NCI-H146 (cell line): ENCODE measurements at places on chromosomes 3 and 15.

DNA sequence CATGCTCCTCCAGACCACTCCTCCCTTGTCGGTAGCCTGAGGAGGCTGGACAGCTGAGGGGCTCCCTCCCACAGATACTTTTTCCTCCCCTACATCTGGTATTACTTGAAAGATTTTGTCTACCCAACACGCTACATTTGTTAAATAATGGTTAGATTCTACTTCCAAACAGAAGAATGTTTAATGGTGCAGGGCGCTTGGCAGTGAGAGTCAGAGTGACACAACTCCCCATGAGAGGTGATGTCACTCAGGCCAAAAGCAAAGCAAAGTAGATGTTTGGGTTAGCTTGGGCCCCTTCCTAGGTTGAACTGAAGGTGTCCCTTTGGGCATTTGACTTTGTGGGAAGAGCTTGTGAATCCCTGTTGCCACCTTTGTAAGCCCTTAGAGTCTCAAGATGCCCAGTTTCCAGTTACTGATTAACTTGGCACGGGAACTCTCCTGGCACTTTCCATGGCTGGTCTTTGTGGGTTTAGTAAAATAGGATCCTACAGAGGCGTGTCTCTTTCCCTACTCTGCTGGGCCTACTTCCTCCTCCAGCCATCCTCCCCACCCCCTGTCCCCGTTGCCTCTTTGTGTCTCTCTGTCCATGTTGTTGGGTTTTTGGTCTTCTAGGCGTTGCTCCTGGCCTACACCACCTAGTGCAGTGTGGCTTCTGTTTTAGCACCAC lies 5.6 kb downstream of the LIMD1 start:
- no peak for DNase-seq

- DNase-seq = no peak
Observed at GRCh38 chr15:95864467-95864886, 466.0 kb upstream of the NR2F2 start.

DNA sequence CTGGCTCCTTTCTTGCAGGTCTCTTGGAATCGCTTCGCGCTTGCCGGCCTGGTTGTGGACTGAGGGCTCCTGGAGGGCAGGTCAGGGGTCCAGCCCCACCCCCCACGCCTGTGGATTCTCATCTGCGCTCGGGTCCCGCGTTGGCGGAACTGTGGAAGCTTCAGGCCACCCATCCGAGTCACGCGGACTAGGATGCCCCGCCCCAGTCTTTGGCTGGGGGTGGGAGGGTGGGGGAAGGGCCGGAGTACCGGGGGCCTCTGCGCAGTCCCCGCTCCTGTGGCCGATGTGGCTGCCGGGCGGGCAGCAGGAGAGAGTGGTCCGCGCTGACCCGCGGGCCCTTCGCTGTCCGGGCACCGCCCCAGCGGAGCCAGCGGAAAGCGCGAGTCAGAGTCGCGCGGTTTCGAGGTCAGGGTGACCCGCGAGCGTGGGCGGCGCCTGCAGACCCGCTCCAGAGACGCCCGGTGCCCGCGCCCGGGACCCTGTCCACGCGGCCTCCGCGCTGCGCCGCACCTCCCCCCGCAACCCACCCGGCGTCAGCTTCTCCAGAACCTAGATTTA lies 114.2 kb downstream of the KLF13 start:
- peak; percentile 56 for DNase-seq

DNA sequence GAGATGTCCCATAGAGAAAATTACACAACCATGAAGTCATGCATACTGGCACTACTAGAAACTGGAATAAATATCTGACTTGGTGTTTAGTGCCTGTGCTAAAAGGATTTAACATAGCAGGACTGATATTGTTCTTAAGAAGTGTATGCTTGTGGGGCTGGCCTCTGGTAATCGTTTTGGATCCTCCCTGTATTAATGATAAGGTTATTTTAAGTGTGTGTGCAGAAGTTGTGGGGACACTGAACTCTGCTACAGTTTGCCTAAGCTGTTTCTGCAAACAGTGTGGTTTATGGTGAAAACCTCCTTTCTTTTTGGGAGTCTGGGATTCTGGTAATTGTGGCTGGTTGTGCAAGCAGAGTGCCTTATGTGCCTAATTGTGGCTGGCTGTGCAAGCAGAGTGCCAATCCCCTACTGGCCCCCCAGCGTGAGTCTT lies 120.8 kb downstream of the CLASP2 start:
- DNase-seq = no peak

- no peak for DNase-seq
Observed at GRCh38 chr3:136952292-136952691, 5.5 kb upstream of the IL20RB start.

- DNase-seq = no peak
Observed at GRCh38 chr15:38257676-38258075, 5.0 kb downstream of the SPRED1 start.

DNA sequence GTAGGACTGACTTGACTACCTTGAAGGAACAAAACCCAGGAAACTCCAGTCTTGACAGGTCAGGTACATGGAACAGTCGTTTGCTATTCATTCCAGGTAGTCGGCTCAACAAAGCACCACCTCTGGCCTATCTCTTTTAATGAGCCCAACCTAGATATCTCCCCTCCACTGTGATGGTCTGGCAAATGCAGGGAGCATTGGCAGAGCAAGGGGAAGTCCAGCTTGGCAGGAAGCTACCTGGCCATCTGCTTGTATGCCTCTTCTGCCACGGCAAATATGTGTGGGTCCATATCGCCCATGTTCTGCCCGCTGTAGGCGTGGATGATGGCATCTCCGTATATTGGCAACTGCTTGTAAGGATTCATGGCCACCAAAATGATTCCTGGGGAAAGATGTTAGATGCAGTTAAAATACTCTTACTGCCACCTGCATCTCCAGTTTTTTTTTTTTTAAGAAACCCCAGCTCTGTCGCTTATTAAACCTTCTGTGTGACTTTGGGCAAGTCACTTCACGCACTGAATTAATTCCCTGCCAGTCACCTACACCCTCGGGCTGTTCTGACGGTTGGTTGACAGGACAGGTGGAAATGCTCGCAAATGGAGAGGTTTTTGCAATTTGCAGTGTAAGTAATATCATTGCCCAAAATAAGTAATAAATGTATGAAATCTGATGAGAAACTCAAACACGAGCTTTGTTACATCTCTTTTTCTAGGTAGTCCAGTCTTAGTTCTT lies 16.8 kb downstream of the MYO5C start:
- no peak for DNase-seq

GRCh38 chr3:174419216-174419615 lies 439.9 kb upstream of the NAALADL2 start:
- no peak for DNase-seq

DNA sequence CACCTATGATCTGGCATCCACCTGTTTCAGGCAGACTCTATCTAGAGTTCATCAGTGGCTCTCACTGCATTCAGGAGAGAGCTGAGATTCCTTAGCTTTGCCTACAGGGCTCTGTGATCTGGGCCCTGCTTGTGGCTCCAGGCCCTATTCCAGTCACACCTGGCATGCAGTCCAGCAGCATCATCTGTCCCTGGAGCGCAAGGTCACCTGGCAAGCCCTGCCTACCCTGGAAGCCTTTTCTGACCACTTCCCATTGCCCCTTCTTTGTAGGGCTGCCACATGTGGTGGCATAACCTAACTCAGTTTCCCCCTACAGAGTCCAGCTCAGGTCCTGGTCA lies 115.1 kb upstream of the PLXNA1 start:
- no peak for DNase-seq

DNA sequence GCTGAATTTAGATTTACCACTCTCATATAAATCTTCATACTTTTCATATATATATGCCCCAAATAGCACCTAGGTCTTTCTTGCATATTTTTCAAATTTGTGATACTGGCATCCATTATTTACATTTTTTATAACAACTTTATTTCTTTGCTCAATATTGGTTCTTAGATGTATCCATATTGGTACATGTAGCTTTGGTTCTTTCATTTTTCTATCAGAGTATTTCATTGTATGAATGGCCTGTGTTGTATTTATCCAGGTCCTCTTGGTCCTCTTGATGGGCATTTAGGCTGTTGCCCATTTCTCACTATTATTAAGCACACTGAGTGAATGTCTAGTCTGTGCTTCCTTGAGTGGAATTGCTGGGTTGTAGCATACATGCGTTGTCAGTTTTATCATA lies 8.4 kb downstream of the SLC6A11 start:
- no peak for DNase-seq

DNA sequence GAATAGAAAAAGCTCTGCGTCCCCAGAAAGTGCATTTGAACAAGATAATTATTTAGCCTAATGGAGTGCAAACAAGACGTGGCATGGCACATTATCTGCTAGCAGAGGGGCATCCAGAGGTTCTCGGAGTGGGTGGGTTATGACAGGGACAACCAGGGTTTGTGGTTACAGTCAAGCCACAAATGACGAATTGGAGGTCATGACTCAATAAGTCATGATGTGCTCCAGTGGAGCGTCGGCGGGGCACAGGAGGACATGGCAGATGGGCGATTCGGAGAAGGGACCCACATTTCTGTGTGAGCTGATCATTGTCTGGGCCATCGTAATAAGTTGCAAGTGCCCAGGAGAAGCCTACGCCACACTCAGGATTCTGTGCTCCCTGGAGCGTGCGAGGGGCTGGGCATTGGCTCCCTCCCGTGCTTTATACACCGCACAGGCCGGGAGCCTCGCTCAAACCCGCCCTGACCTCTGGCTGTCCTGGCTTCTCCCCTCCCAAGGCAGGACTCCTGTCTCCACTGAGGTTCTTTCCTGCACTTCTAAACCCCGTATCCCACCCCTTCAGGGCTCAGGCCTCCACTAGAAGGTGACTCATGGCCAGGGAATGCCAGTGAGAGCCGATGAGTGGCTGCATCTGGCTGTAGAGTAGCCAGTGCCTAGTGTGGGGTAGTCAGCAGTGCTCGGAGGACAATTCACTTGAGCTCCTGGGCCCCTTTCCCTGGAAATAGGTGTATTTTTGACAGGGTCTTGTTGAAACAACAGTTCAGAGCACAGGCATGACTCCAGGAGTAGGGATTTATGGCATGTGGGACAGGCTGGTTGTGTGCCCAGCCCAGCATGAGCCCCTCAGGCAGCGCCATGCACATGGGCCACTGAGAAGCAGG lies 67.4 kb downstream of the GRIP2 start:
- no peak for DNase-seq

- no peak for DNase-seq
Observed at GRCh38 chr3:13827256-13827655, 52.6 kb downstream of the WNT7A start.

DNA sequence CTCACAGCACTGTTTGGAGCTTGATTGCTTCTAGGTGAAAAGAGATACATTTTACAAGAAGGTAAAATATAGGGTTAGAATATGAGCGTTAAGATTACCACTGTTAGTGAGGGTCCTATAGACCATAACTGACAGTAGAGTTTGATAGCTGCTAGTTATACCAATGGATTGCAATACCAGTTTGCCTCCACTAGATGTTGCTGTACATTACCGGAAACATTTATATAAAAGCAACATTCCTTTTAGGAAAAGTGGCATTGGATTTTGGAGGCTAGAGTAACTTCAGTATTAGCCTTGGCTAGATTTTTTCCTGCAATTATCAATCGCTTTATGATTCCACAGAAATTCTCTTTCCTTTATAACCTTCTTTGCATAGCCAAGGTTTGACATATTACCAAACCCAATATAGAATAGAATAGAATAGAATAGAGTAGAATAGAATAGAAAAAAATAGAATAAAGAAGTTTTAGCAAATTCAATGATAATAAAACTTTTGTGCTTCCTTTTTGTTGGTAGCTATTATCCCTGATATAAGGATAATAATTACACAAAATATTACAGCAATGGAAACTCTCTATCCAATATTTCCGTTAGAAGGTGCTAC lies 1093.6 kb upstream of the ALCAM start:
- peak; percentile 44 for DNase-seq

GRCh38 chr15:97168704-97169475 lies 791.6 kb upstream of the ARRDC4 start:
- DNase-seq = no peak

DNA sequence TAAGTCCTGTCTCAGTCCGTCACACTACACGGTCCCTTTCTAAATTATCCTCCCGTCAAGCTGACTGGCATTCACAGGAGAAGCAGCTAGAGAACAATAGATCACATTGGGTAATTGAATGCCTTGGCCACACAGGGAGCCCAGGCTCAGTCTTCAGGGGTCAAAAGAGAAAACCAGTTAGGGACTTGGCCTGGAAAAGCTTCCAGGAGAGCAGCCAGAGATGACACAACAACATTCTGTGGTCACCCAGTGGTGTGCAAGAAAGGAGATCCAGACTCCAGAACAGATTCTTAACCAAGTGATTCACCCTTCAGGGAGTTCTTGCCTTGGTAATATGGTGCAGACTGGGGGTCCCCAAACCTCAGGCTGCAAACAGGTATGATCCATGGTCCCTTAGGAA lies 15.9 kb downstream of the ARHGAP31 start:
- no peak for DNase-seq

DNA sequence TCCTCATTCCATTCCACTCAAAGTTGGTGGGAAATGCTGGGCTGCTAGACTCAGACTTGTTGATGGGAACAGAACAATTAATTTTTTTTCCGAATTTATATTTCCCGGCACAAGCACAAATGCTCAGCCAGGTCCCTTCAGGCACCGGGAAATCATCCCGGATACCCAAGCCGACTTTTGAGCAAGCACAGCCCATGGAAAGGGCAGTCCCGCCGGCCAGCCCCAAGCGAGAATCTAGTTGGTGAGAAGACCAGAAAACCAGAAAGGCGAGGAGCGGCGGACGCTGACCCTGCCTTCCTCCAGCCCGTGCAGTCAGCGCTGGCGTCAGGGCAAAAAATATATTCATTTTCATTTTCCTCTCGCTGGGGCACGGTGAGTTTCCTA lies 763 bp upstream of the ZIC4 start:
- DNase-seq = no peak

GRCh38 chr15:38559636-38560307 lies 4.8 kb downstream of the RASGRP1 start:
- no peak for DNase-seq
